NCI-H2081 (cell line): ENCODE measurements at places on chromosomes 1 and 21.
A peak's percentile ranks its signal among the peaks of the same experiment; 100 is the strongest.

- DNase-seq: peak; percentile 44
Measured at GRCh38 chr1:86419277-86419903, 4.6 kb upstream of the CLCA2 start.

DNA sequence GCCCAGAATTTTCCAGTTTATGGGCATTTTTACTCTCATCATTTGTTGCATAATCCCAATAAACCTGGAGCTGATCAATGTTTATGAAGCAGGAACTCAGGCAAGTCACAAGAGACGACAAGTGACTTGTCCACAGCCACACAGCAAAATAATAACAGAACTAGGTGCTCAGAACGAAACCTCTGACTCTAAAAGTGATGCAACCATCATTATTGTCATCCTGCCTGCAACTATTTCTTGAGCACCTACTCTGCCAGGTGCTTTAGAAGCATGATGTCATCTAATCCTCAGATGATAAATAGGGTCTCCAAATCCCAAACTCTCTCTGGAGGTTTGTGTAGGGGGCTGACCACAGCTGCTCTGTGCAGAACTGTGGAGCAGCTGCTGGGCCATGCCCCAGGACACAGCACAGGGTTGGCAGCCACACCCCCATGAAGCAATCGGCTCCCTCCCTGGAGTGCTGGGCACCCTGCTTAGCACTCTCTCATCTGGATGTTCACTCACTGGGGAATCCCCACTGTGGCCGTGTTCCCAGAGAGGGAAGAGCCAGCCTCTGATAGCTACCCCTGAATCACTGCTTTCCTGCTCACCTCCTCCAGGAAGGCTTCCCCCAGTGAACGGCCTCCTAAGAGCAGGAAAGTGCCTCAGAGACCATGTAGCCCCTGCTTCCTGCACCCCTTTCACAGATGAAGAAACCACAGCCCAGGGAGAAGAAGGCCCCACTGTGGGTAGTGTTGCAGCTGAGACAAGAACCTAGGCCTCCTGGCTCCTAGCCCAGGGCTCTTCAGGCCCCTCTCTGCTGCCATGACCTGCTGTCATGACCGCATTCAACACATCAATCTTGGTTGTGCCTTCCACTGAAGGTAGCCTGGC is 2.1 kb downstream of the TTC22 start:
- no peak for DNase-seq

DNA sequence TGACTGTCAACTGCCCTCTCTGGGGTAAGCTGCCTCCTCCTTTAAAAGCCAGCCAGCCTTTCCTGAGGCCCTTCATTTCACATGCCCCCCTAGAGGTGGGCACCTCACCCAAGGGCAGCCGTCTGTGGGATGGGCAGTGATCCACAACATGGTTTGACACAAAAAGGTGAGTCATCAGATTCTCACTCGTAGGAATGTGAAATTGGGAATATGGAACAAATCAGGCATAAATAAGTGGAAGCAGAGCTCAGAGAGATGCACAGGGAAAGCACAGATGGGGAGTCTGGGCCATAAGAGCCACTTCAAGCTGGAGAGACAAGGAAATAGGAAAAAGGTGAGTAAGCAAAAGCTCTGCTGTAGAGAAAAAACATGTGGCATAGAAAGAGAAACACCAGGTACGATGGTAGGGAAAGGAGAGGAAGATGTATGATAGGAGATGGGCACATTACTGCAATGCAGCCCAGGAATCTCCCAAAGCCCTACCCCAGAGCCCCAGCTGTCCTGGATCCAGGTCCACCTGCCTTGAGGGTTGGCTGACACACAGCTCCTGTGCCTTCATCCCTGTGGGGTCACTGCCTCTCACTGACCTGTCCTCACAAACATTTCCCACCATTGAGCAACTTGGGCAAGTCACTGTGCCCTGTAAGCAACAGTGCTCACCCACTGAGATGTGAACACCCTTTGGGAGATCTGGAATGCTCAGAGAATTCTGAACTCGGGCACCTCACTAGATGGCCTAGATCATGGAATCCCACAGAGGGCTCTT is 86.6 kb downstream of the ASTN1 start:
- DNase-seq: no peak

- DNase-seq: peak; percentile 76
Measured at GRCh38 chr1:21491488-21492355, 17.5 kb upstream of the ALPL start.

GRCh38 chr1:99315305-99315704 is 51.0 kb downstream of the PLPPR4 start:
- DNase-seq: no peak

GRCh38 chr1:88089961-88090360 is 594.1 kb upstream of the PKN2 start:
- DNase-seq: no peak

DNA sequence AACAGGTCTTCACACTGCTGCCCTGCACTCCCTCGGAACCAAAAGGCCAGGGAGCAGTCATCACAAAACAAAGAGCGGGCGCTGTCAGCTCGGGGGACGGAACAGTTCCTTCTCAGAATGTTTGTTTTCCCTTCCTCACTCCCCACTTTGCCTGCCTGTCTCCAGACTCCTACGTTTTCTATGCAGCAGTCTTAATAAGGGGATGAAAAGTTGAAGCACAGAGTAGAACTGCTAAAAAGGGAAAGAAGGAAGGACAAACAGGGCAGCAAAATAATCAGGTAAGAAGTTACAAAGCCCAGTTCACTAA is 738 bp upstream of the GPR161 start:
- DNase-seq: no peak

DNA sequence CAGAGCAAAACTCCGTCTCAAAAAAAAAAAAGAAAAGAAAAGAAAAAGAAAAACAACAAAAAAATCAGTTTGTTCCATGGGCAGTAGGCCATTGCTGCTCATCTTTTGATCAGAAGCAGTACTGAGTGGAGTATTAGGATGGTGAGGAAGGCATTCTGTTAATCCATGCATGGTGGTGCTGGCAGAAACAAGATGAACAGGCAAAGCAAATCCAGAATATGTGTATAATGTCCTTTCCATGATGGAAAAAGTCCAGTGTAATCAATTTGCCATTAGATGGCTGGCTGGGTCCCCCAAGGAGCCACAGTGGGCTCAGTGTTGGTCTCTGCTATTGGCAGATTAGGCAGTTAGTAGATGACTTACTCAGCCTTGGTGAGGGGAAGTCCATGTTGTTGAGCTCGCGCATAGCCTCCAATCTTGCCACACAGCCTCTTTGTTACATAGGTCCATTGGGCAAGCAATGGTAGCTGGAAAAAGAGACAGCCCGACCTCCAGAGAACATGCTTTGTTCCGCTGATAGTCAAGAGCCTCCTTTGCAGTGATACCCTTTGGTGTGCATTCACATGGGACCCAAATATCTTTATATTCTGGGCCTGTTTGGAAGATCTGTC is 23.3 kb downstream of the H3-3A start:
- DNase-seq: no peak

DNA sequence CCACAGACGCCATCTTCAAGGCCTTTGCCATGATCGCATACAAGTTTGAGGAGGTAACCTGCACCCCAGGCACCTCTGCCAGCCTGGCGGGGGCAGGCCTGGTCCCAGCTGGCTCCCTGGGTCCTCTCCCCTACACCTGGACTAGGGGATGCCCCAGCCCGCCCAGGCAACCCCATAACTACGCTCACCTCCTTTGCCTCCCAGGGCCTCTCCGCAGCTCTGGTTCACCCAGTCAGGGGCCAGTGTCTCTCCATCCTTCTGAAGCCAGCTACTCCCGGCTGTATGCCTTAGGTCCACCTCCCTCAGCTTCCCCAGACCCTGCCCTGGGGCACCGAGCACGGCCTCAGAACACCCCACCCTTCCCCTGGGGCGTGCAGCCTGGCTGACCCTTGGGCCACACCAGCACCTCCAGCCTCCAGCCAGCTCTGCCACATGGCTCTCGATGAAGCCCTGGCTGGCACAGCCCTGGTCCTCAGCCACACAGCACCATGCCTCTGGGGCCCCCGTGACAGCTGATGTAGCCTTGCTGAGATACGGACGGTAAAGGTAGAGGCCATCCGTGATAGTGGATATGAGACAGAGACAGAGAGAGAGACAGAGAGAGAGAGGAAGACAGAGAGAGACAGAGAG is 80.4 kb upstream of the COL6A1 start:
- DNase-seq: no peak

GRCh38 chr1:238604357-238604756 is 713.6 kb upstream of the ZP4 start:
- DNase-seq: no peak

DNA sequence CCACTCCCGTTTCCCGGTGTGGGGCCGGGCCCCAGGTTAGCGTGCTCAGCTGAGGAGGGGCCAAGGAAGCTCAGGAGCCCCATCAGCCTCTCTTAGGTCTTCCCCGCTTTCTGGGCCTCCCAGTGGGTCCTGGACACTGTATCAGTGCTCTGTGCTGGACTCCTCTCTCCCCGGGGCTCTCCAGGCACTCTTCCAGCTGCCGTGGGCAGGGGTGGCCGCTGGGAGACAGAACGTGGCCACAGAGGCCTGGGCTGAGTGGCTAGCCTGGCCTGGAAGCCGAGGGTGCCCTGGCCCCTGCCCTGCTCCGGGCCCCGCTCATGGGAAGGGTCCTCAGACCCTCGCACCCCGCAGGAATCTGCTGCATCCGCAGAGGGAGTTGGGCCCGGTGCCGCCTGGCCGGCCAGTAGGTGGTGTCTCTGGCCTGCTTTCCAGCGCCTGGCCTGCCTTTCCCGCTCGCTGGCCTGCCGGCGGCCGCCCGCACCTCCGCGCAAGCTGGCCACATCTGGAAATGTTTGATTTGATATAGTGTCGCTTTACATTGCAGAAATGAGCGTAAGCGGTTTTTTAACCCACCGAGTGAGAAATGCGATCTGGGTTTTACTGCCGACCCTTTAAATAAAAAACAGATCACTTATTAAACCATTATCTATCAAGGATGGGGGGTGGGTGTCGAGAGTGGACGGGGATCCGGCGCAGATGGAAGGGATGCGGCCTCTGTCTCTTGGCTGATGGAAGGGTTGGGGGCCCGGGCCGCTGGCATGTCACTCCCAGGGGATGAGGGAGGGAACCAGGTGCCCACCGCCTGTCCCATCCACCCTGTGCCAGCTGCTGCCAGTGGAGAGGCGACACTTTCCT is 74.4 kb upstream of the TTC34 start:
- no peak for DNase-seq

DNA sequence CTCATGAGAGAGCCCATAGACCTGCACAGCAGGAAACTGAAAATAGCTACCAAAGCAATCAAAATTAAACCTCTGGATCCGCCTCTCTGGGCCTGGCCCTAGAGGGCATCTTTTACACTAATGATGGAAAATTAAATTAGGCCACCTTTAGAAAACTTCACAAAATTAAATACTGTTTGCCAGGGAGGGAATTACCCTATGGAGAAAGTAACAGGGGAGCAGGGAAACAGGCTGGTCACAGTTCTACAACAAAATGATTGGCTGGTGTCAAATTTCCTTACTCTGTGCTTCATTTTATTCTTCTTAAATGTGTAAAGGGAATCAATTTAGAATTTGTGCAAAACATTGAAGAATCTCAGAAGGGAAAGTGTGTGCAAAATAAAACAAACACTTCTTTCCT is 62.4 kb downstream of the SPATA46 start:
- DNase-seq: peak; percentile 46

- no peak for DNase-seq
Measured at GRCh38 chr1:159987186-159987585, 33.1 kb upstream of the SLAMF9 start.

DNA sequence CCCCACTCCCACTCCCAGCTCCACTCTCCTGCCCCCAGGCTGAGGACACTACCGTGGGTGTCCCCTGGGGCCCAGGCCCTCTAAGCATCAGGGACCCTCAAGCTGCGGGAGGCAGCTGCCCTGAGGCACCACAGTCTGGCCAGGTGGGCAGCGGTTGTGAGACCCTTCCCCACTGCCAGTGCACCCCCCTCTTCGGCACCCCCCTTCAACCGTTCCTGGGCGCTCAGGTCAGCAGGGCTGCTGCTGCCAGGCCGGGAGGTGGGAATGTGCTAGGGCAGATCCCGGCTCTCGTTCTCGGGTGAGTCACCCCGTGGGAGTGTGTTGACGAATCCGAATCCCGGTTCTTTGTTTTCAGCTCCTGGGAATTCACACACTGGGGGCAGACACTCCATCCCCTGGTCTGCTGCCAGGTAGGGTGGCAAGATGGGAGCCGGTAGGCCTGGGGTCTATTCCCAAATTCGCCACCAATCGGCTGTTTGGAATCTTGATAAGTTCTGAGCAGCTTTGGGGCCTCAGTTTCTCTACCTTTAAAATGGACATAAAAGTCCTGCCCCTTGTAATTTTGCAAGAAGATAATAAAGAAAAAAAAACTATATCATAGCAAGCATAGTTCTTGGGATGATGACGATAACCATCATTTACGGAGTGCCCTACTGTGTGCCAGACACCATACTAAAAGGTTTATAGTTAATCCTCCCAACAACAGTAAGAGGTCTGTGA is 28.5 kb upstream of the CASZ1 start:
- DNase-seq: no peak
